ENCODE measurements at places on chromosomes 16 and 17. TPM values are rescaled to one million over a fixed set of nuclear protein-coding genes. Genes with fewer than 3 reads are reported as not detected.

DNA sequence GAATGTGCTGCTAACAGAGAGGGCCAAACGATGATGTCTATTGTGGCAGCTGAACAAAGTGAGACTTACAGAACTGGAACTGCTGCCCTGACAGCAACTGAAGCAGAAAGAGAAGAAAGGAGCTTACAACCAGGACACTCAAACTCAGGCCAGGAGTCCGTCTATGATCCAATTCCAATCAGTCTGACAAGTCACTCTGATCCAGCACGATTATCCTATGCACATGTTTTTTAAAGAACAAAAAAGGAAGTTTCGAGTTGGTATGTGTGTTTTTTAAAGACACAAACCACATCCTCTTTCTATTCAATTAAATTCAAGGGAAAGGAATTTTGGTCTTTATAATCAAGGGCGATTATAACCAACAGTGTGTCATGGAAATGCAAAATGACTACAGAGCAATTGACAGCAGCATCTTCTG lies 42.4 kb upstream of the MTMR4 start:
- peaks cover 11% of the 10 kb centered on the region for H3K4me1 ChIP-seq
- no peak overlapping the region for H3K27ac ChIP-seq
- no peaks in the 10 kb centered on the region for H3K36me3 ChIP-seq
- H3K4me3 ChIP-seq, result no peak overlapping the region
- peaks cover 5% of the 10 kb centered on the region for H3K27me3 ChIP-seq

DNA sequence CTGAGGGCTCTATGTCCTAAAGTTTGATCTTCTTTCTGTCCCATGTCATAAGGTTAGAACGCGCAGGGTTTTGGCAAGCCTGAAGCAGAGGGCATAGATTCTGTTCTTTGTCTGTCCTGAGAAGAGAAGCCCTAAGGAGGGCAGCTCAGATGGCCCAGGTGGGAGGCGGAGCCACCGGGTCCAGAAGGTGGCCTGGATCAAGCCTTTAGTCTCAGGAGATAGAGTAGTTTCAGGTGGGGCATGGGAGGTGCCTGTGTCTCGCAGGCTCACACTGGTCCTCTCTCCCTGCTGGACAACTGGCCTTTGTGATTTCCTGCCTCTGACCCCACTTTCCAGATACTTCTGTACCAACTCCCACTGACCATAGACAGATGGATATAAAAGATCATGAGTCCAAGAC lies 44.2 kb upstream of the DNAJA2 start:
- H3K27ac ChIP-seq, result no peak overlapping the region
- H3K36me3 ChIP-seq, result no peaks in the 10 kb centered on the region
- peaks cover 13% of the 10 kb centered on the region for H3K4me1 ChIP-seq
- no peak overlapping the region for H3K4me3 ChIP-seq
- no peak for DNase-seq
- H3K27me3 ChIP-seq, result no peaks in the 10 kb centered on the region

DNA sequence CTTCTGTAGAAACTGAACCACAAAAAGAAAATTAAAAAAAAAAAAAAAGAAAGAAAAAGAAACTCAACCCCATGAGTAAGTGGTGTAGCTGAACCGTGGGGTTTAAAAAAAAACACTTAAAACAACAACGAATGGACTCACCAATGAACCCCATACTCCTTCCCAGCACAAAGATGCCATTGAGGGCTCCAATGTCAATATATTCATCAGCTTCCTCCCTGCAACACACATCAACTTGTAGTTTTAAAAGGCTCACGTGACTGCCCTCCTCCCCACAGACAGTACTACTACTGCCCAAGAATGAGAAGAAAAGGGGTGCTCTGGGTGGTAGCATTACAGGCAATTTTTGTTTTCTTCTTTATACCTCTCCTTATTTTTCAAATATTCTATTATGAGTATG lies 3.3 kb upstream of the KLHL11 start:
- no peaks in the 10 kb centered on the region for H3K36me3 ChIP-seq
- no peak overlapping the region for H3K4me3 ChIP-seq
- DNase-seq, result no peak

DNA sequence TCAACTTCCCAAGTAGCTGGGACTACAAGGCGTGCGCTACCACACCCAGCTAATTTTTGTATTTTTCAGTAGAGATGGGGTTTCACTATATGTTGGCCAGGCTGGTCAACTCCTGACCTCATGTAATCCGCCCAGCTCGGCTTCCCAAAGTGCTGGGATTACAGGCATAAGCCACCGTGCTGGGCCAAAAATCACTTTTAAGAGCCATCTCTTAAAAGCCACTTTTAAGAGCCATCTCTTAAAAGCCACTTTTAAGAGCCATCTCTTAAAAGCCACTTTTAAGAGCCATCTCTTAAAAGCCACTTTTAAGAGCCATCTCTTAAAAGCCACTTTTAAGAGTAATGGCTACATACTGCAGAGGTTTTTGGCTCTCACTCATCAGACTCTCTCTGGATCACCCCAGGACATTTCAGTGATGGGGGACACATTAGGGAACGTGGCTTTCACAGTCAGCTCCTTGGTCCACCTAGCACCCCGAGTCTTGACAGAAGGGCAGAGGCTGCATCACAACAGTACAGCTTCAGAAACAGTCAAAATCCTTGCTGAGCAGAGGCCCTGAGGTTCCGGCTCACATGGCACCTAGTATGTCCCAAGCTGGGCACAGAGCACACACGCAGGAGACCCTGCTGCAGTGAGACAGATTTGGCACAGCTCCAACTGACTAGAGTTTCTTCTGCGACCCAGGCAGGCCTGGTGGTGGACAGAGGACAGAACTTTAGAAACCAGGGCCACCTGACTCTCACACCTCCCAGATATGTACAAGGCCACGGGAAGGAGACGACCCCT lies 23.6 kb downstream of the RANBP10 start:
- H3K36me3 ChIP-seq, result peaks cover 28% of the 10 kb centered on the region
- DNase-seq, result no peak
- H3K4me1 ChIP-seq, result peaks cover 21% of the 10 kb centered on the region
- H3K27ac ChIP-seq, result peak overlapping the region; percentile 48
- H3K27me3 ChIP-seq, result no peaks in the 10 kb centered on the region
- H3K4me3 ChIP-seq, result no peak overlapping the region

DNA sequence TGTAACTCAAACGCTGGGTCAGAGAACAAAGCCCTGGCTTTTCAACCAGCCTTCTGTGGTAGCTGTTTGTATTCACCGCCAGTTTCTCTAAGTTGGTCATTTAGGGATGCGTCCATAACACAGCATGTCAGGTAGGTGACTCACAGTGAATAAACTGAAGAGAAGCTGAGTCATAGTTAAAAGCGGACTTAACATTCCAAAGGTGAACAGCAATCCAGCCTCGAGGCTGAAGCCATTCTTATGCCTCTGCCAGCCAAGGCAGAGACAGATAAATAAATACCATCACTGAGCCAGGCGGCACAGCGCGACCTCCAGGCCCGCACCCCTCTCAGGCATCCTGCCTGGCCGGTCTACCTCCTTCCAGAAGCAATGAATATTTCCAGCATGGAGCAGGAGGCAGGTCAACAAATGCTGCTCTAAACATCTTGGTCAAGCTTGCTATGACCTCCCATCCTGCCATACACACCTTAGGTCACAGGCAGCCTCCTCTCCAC lies 12.4 kb upstream of the CACNG4 start:
- H3K36me3 ChIP-seq, result no peaks in the 10 kb centered on the region
- no peak overlapping the region for H3K27ac ChIP-seq
- no peaks in the 10 kb centered on the region for H3K4me1 ChIP-seq
- peaks cover 18% of the 10 kb centered on the region for H3K27me3 ChIP-seq

DNA sequence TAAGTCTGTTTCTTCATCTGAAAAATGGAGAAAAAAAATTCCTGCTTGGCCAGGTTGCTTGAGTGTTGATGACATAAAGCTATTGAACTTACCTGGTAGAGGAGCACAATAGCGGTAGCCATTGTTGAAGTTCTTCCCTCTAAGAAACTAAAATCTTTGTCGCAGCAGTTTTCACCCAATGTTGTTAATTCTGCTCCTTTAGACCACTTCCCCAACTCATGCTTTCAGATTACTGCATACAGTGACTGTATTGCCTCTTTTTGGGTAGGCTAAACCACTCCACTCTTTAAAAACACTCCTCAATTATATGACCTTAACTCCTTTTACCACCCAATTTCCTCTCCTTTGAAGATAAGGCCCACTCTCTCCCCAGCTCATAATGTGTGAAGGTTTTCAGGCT lies 35.7 kb upstream of the CCL2 start:
- peaks cover 25% of the 10 kb centered on the region for H3K27me3 ChIP-seq
- H3K4me3 ChIP-seq, result no peak overlapping the region
- no peak overlapping the region for H3K27ac ChIP-seq
- no peaks in the 10 kb centered on the region for H3K36me3 ChIP-seq

DNA sequence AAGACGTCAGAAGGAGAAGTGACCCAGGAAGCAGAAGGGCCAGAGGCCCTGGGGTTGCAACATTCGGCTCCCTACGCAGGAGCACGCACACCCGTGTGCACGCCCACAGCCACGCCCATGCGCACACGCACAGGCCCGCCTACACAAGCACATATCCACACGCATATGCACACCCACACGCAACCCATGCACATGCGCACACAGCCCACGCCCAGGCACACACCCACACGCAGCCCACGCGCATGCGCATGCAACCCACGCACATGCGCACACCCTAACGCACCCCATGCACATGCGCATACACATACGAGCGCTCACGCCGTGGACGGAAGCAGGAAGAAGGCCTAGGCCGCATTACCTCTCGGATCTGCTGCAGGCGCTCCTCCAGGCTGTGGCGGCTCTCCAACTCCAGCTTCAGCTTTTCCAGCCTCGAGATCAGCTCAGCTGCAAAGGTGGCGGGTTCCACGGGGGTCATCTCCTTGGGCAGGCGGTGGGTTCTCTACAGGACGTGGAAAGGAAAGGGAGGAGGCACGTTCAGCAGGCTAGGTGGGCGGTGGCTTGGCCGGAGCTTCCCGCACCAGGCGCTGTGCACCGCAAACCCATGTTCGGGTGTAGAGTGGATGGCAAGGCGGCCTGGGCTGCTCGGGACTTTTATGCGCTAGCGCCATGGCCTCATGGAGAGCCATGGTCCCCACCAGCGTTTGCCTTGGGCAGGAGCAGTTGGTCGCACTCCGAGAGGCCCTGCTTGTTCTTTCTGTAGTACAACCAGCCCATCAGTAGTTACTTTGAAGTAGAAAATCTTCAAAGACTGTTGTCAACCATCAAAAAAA lies 23.4 kb downstream of the AXIN2 start:
- peak overlapping the region; percentile 56 for H3K27ac ChIP-seq
- no peak for DNase-seq
- peak overlapping the region; percentile 63 for H3K4me3 ChIP-seq
- H3K27me3 ChIP-seq, result no peaks in the 10 kb centered on the region
- H3K36me3 ChIP-seq, result peaks cover 5% of the 10 kb centered on the region

DNA sequence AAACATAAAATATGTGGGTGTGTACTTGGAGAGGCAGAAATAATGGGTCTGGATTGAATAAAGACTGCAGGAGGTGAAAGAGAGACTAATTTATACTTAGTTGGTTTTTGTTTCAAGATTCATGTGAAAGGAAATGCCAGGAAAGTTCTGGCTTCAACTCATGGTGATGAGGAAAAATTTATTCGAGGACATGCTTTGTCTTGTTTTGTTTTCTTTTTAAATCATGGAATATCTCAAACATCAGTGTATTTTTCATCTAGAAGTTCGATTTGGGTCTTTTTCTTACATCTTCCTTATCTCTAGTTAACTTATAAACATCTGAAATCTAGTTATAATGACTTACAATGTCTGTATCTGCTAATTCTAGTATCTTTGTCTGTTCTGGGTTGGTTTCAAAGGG lies 115.1 kb downstream of the CDK5R1 start:
- no peaks in the 10 kb centered on the region for H3K27me3 ChIP-seq
- DNase-seq, result no peak
- H3K4me3 ChIP-seq, result no peak overlapping the region
- peaks cover 12% of the 10 kb centered on the region for H3K36me3 ChIP-seq

DNA sequence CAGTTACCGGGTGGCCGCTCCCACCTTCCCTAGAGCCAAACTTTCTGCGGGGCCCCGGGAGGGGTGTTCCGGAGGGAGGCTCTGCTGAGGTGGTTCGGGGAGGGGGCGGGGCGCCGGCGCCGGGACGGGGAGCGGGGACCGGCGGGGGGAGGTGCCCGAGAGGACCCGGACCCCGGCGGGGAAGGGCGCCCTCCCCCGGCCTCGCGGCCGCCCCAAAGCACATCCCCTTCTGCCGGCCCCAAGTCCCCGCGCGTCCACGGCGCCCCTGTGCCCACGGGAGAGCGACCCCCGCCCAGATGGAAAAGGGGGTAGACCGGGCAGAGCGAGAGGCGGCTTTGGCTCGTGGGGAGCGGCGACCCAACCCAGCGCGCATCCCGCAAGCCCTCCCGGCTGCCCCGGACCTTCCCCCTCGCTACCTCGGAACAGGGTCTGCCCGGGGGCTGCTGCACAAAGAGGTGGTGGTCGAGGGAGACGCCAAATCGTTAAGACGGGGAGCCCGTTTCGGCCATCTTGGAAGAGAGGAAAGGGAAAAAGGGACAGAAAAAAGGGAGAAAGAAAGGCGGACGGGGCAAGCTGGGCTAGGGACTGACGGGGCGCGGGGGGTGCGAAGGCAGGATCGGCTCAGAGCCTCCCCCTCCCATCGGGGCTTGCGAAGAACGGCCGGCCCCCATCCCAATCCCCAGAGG lies 530 bp downstream of the PCGF2 start:
- H3K27me3 ChIP-seq, result peaks cover 34% of the 10 kb centered on the region
- H3K27ac ChIP-seq, result no peak overlapping the region
- DNase-seq, result no peak
- peaks cover 1% of the 10 kb centered on the region for H3K36me3 ChIP-seq

GRCh38 chr16:22123759-22124490 lies 31.6 kb downstream of the VWA3A start:
- DNase-seq, result no peak
- H3K27ac ChIP-seq, result no peak overlapping the region
- peaks cover 3% of the 10 kb centered on the region for H3K27me3 ChIP-seq
- no peaks in the 10 kb centered on the region for H3K36me3 ChIP-seq
- H3K4me1 ChIP-seq, result no peaks in the 10 kb centered on the region
- H3K4me3 ChIP-seq, result no peak overlapping the region

DNA sequence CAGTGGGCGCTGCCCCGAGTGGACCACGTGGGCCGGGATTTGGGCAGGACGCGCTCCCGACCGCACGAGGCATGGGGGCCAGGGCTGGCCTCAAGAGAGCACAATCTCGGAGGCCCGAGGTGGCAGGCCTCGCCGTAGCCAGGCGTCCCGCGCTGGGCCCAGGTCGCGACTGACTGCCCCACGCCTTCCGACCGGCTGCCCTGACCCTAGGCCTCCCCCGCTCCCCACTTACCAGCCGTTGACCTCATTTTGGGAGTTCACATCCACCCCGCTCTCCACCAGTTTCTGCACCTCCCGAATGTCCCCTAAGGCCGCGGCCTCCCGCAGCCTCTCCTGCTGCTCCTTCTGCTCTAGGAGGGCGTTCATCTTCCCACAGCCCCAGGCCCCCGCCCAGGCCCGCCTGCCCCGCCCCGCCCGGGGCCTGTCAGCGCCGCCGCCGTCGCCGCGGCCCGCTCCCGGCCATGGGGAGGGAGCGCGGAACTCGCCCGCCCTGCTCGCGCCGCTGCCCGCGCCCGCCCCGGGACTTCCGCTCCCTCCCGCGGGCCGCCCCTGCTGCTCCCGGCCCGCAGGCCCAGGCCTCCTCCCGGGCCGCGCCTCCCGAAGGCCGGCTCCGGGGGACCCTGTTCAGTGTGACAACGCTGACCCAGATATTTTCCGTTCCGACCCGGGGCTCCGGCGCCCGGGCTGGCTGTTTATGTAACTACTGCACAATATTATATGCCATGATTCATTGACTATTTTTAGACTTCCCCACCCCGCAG lies at the start of gene ANKRD40:
Gene ANKRD40, minus strand, starts transcription at position 626 of the 761 bp plus-strand sequence. Its CDS starts 260 bp downstream, at position 366.
- no peaks in the 10 kb centered on the region for H3K27me3 ChIP-seq
- H3K4me3 ChIP-seq, result peak within 1 kb of the TSS; percentile 91
- DNase-seq, result peak; percentile 82
- H3K36me3 ChIP-seq, result no peaks in the 10 kb centered on the region

The SOST gene
- polyA plus RNA-seq, result not detected

The OR1A1 gene
- polyA plus RNA-seq, result not detected

The FAM20A gene
- polyA plus RNA-seq, result 0.20 TPM
